NCI-H69 (cell line): ENCODE measurements at places on chromosomes 7 and 10.

GRCh38 chr10:124156524-124157260 is 63.3 kb upstream of the CHST15 start:
- peak; percentile 7 for DNase-seq

GRCh38 chr7:101173752-101174244 is 6.3 kb downstream of the NAT16 start:
- peak; percentile 63 for DNase-seq

DNA sequence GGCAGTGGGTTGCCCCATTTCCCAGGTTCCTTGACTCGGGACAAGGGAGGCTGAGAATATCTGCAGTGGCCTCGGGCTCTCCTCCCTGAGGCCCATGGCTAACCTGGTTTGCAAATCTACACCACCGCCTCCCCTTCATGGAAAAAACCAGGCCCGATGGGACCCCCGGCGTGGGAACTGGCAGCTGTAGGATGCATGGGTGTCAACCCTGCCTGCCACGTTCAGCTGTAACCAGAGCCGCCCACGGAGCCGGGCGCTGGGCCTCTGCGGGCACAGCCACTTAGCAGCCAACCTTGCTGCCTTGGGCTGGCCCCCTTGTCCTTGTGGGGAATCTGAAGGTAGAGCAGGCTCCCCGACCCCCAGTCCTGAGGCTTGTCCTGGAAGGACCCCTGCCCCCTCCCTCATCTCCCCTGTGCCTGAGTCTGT is 1.6 kb downstream of the PWWP2B start:
- DNase-seq: no peak

GRCh38 chr7:91043186-91043585 is 221.0 kb upstream of the FZD1 start:
- no peak for DNase-seq

GRCh38 chr7:30702200-30702599 is 19.9 kb upstream of the CRHR2 start:
- peak; percentile 44 for DNase-seq

GRCh38 chr7:107584716-107585115 is 4.7 kb downstream of the BCAP29 start:
- no peak for DNase-seq

DNA sequence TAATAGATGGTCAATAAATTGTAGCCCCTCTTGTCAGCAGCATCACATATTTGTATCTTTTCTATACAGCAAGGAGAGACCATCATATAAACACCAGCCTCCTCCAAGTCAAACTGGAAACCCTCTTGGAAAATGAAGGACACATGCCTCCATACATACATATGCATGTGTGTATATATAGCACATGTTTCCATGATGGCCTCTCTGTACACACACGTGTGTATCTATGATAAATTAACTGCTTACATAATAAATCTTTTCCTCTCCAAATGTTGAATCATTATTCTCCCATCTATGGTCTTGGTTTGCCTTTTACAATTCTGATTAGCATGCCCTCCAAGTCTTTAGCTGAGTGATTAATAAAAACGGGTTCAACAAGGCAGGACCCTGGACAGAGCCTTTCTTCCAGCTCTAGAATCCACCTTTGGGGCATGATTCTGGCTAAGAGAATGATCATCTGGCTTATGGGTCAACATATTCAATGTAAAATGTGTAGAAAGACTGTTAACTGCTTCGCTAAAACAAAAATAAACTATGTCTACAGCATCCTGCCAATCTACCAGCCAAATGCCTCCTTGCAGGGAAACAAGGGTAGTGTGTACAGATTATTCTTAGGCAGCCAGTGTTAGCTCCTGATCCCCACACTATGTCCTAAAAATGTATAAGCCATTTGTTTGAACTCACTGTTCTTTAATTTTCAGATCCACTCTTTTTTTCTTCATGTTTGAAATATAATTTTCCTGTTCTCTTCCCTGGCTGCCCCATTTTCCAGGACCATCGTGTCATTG is 70.0 kb downstream of the CRTAC1 start:
- DNase-seq: no peak

GRCh38 chr10:8815969-8816368 is 761.5 kb downstream of the GATA3 start:
- DNase-seq: no peak

- DNase-seq: peak; percentile 35
These were observed 365 bp downstream of the YME1L1 start for GRCh38 chr10:27153845-27154193.

- DNase-seq: peak; percentile 79
These were observed 138.6 kb downstream of the CHN2 start for GRCh38 chr7:29332875-29333855.

- peak; percentile 15 for DNase-seq
These were observed 2.9 kb upstream of the TRIM8 start for GRCh38 chr10:102641402-102641801.

DNA sequence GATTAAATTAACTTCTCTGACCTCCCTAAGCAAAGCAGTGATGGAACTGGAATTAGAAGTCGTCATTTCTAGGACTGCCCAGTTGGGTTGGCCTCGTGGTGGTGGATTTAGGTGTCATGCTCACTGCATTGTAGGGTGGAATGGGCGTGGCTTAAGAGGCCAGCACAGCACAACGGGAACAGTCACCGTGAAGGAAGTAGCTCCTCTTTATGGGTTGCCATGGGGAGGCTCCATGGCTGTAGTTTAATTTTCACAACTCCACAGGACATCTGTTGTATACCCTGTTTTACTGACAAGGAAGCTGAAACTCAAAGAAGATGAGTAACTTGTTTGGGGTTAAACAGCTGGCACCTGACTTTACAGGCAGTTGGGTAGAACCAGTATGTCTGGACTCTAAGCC is 208.3 kb downstream of the CELF2 start:
- DNase-seq: no peak

DNA sequence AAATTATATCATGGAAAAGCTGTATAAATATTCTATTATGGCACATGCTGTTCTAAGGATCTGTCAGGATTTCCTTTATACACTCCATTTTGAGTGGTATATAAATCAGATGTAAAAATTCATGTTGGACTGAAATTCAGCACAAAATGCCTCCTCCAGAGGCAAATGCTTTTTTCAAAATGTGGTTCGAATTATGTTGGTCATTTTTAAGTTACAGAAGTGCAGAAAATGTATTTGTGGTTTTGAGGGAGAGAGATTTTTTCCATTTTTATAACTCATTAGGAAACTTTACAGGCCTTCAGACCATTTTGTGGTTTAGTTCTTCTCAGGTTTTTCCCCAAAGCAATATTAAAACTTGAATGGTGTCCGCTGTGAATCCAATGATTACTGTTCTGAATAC is 2.9 kb downstream of the PPP1R3A start:
- DNase-seq: no peak

- DNase-seq: no peak
These were observed 68.7 kb downstream of the AFAP1L2 start for GRCh38 chr10:114335614-114336013.

DNA sequence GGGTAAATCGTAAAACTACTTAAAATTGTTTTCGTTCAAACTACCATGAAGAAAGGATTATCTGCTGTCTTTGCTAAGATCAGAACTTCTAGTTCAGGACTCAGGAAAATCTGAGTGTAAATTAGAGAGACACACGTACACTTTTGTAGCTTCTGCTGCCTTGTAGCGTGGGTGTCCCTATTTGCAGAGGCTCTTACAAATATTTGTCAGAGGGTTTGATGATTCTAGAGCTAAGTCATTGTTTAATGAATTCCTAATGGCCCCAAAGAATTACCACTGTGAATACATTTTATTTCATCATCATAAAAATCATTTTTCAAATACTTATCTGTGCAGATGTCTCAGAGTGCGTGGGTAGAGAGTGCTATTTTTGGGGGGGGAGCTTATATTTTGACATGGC is 314.9 kb downstream of the LRMDA start:
- DNase-seq: peak; percentile 10

DNA sequence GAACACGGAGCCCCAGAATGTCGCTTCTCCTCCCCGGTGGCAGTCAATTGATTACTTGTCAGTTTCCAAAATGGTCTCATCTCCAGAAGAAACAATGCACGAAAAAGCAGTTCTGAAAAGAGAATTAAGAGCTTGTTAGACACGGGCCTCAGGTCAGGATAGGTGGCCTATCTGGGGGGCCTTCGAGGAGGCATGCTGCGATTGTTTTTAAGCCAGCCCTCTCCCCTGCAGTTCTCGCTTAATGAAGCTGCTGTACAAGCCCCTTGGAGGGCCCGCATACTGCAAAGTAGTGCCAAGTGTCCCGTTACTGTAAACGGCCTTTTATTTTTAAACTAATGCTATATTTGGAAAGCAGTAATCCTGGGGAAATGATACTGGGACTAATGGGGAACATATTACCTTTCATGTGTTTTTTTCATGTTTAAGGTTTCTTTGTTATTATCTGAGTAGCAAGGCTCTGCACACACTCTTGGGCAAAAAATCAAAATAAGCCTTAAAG is 114.8 kb upstream of the TCF7L2 start:
- DNase-seq: no peak

DNA sequence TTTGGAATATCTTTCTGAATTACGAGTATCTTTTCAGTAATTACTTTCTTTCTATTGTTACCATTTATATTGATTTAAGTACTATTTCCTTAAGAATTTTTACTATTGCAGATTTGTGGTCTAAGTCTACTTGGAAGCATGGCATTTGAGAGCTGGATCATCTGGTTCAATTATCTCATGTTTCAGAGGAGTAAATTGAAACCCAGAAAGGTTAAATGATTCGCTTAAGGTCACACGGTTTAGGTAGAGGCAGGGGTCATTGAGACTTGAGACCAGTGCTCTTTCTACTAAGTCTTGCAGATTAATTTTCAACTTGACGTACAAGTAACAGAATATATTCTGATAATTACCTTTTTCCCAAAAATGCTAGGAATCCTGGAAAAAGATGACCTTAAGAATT is 109.2 kb upstream of the GLCCI1 start:
- DNase-seq: peak; percentile 16

DNA sequence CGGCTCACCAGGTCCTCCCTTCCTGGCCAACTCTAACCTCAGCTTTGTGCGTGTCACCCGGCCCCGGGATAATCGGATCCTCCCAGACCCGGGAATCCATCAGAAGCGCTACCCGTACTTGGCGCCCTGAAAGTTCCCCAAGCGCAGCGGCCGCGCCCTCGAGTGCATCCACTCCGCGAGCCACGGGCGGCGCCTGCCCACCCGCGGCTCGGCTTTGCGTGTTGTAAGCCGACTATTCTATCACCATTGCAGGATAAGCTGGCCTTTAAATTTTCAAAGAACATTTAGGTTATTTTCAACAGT is 35.7 kb upstream of the EBLN1 start:
- DNase-seq: no peak

DNA sequence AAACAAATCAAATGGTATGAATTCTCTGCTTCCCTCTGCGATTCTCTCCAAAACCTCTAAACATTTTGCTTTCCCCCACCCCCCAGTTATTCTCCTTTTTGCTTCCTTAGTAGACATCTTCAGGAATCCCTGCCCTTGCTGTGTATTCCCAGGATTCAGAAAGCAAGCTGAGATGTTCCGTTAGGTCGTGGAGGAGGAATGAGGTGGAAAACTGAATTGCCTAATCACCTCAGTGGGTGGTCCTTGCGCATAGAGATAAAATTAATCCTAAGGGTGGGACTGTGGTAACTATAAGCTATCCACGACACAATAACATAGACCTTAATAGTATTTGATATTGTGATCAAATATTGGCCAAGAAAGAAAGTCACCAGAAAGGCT is 49.1 kb upstream of the SEMA3C start:
- no peak for DNase-seq

GRCh38 chr10:93826355-93826754 is 67.4 kb upstream of the SLC35G1 start:
- peak; percentile 38 for DNase-seq

GRCh38 chr7:140621401-140622021 is 19.1 kb downstream of the DENND2A start:
- no peak for DNase-seq

DNA sequence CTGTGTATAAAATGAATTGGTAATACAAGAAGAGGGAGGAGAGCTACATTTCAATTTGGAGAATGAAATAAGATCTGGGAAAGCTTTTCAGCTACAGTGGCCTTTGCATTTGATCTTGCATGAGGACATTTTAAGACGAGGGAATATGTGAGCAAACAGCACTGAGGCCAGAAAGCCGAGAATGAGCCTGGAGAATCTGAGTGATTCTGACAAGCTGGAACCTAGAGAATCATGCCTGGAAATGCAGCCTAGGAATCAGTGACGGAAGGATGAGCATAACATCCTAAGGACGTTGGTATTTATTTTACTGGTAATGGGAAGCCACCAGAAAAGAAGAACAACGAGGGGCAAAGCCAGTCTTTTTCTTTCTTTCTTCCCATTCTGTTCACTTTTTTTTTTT is 44.3 kb downstream of the ARL5B start:
- no peak for DNase-seq

- DNase-seq: no peak
These were observed 168.3 kb downstream of the MYOF start for GRCh38 chr10:93313798-93314197.

DNA sequence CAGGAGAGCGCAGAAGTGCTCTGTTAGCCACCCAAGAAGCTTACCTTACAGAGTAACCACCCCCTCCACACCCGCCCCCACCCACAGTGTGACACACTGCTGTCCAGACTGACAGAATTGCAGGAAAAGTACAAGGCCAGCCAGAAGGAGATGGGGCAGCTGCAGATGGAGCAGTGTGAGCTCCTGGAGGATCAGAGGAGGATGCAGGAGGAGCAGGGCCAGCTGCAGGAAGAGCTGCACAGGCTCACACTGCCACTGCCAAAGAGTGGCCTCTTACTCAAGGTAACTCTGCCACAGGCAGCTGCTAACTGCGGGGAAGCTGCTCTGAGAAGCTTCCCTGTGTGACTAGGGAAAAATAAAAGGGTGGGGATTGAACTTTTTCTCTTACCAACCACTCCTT is 17.6 kb downstream of the CCDC136 start:
- DNase-seq: peak; percentile 22

GRCh38 chr7:40885503-40885902 is 750.7 kb downstream of the SUGCT start:
- no peak for DNase-seq

DNA sequence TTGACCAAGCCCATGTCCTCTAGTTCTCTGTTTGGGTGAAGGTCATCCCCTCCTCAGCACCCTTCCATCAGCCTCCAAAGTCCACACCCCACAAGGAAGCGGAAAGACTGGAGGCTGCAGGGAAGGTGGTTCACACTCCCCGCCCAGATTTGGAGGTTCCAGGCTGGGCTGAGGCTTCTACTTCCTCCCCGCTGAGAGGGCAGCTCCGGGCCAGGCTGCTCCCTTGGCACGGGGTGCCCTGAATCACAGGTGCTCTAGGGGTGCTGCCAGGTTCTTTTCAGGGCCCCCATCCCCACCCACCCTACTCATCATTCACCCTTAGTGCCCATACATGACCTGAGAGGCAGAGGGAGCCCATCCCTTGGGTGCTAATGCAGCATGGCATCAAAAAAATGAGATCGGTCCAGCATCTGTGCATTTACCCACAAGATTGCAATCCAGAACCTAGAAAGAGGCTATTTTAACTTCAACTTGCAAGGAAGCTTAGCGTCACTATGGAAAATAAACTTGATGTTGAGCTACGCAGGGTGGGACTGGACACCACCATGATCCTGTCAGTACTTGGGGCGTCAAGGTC is 47.3 kb upstream of the ZMIZ1 start:
- no peak for DNase-seq
